ENCODE measurements at places on chromosomes 4 and X.

GRCh38 chr4:2624782-2625530, 88.5 kb downstream of the FAM193A start:
- H3K27ac ChIP-seq, result no peak overlapping the region
- H3K27me3 ChIP-seq, result no peaks in the 10 kb centered on the region
- no peak overlapping the region for H3K4me3 ChIP-seq
- DNase-seq, result no peak
- peaks cover 16% of the 10 kb centered on the region for H3K4me1 ChIP-seq

GRCh38 chrX:29947225-29947624, 268.1 kb upstream of the MAGEB2 start:
- no peak for DNase-seq
- no peak overlapping the region for H3K27ac ChIP-seq
- no peaks in the 10 kb centered on the region for H3K27me3 ChIP-seq
- H3K36me3 ChIP-seq, result no peaks in the 10 kb centered on the region
- no peaks in the 10 kb centered on the region for H3K4me1 ChIP-seq
- H3K4me3 ChIP-seq, result no peak overlapping the region

DNA sequence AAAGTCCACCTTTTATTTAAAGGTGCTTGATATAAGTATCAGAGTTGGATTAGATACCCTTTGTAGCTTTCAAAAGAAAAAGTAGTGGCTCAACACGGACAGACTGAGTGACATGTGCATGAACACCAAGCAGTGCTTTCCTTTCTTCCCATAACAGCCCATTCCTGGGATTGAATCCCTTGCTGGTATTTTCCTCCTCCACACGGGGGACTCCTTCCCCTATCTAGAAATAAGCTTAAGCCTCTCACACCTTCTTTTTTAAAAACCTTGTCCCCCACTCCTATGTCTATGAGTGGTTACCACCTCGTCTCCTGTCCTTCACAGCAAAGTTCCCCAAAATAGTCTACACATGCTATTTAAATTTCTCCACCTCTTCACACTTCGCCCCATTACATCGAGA, 5.1 kb downstream of the AP1S2 start:
- H3K36me3 ChIP-seq, result peaks cover 6% of the 10 kb centered on the region
- peak overlapping the region; percentile 35 for H3K4me3 ChIP-seq
- H3K27ac ChIP-seq, result peak overlapping the region; percentile 76

GRCh38 chr4:71094201-71094600, 100.8 kb downstream of the DCK start:
- peaks cover 13% of the 10 kb centered on the region for H3K4me1 ChIP-seq
- no peak overlapping the region for H3K27ac ChIP-seq
- no peak overlapping the region for H3K4me3 ChIP-seq
- DNase-seq, result no peak

DNA sequence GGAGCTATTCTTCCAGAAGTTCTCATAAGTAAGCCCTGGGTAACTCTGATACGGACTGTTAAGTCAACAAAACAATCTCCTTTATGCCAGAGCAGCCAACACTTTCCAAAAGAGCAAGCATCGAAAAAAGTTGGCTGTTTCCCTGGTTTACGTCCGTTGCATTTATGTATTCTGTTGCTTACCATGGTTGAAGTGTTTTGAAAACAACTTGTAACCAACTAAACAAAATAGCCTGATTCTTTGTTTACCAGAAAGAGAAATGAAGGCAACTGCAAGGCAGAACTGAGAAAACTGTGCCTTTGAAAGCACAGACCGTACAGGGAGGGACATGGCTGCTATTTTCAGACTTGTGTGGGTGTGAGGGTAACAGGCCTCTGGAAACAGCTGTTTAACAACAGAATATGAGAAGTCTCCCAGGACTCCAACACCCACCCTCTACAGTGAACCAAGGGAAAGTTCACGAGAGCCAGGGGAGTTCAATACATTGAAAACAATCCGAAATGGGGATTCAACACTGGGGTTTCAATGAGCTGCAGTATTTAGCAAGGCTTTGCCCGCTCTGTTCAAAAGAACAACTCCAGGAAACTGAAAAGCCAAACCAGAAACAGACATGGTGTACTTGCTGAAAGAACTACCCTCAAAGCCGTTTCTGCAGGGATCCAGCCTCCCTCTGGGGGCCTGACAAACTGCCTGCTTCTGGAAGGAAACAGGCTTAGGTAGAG, 95.8 kb upstream of the EGFL6 start:
- no peaks in the 10 kb centered on the region for H3K27me3 ChIP-seq
- no peak for DNase-seq
- H3K36me3 ChIP-seq, result no peaks in the 10 kb centered on the region
- peak overlapping the region; percentile 51 for H3K27ac ChIP-seq
- H3K4me3 ChIP-seq, result no peak overlapping the region
- H3K4me1 ChIP-seq, result no peaks in the 10 kb centered on the region

DNA sequence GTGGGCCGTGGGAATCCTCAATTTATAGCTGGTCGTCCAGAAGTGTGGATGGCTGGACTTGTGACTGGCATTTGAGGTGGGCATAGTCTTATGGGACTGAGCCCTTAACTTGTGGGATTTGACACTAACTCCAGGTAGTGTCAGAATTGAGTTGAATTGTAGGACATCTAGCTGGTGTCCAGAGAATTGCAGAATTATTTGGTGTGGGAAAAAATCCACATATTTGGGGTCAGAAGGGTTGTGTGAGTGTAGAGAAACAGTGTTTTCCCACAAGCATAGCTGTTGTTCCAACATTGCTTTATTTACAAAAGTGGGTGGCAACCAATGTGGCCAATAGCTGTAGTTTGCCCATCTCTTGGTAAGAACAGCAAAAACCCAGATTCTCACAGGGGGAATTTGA, 91.3 kb downstream of the MOSPD2 start:
- H3K36me3 ChIP-seq, result no peaks in the 10 kb centered on the region
- H3K27ac ChIP-seq, result no peak overlapping the region
- H3K4me3 ChIP-seq, result no peak overlapping the region
- no peaks in the 10 kb centered on the region for H3K27me3 ChIP-seq
- DNase-seq, result no peak

GRCh38 chrX:154357205-154357604, 17.2 kb downstream of the FLNA start:
- no peaks in the 10 kb centered on the region for H3K4me1 ChIP-seq
- H3K4me3 ChIP-seq, result no peak overlapping the region
- no peak for DNase-seq
- no peak overlapping the region for H3K27ac ChIP-seq

GRCh38 chr4:161182913-161183312, 980.9 kb downstream of the FSTL5 start:
- no peaks in the 10 kb centered on the region for H3K36me3 ChIP-seq
- no peaks in the 10 kb centered on the region for H3K4me1 ChIP-seq
- DNase-seq, result no peak
- H3K27ac ChIP-seq, result no peak overlapping the region
- no peak overlapping the region for H3K4me3 ChIP-seq

DNA sequence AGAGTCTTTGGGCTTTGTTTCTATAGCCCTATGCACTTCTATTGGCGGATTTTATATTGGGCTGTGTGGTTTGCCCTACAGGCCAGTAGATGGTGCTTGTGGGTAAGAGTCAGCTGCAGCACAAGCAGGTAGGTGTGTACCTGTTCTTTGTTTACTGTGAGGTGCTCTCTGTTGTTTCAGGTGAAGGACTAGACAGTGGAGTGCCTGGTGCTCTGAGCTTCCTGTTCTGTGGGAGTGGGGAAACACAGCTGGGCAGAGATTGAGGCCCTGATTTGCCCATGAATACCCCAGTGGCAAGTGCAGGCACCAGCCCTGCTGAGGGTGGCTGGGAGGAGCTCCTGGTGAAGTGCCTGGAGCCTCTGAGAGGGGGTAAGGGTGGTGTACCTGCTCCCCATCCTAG, 26.3 kb upstream of the UCP1 start:
- peaks cover 2% of the 10 kb centered on the region for H3K27me3 ChIP-seq
- no peaks in the 10 kb centered on the region for H3K36me3 ChIP-seq
- DNase-seq, result no peak
- no peaks in the 10 kb centered on the region for H3K4me1 ChIP-seq
- no peak overlapping the region for H3K27ac ChIP-seq
- no peak overlapping the region for H3K4me3 ChIP-seq

- H3K27me3 ChIP-seq, result no peaks in the 10 kb centered on the region
- H3K4me3 ChIP-seq, result no peak overlapping the region
- H3K27ac ChIP-seq, result no peak overlapping the region
- no peaks in the 10 kb centered on the region for H3K36me3 ChIP-seq
- DNase-seq, result no peak
Observed at GRCh38 chr4:179344861-179345260, 1902.6 kb upstream of the AGA start.

- no peak overlapping the region for H3K4me3 ChIP-seq
- no peak overlapping the region for H3K27ac ChIP-seq
- H3K36me3 ChIP-seq, result no peaks in the 10 kb centered on the region
- no peaks in the 10 kb centered on the region for H3K27me3 ChIP-seq
- H3K4me1 ChIP-seq, result no peaks in the 10 kb centered on the region
- DNase-seq, result no peak
Observed at GRCh38 chr4:177803151-177803550, 360.9 kb upstream of the AGA start.

DNA sequence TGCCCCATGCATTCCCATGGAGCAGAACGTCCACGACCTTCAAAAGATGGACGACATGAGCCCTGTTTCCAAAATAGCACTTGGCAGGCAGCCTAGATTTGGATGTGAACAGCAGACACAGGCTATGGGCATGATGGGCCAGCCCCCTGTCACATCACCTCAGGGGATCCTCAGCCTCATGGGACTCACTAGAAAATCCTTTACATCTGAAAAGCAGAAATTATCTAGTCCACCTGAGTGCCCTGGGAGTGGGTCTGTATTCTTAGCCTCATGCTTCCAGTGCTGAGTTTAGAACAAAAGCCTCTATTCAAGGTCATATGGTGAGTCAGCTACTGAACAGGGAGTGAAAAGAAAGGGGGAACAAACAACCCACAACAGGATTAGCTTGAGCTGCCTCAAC, 35.8 kb downstream of the GRIA3 start:
- H3K4me1 ChIP-seq, result no peaks in the 10 kb centered on the region
- H3K36me3 ChIP-seq, result no peaks in the 10 kb centered on the region
- H3K27ac ChIP-seq, result no peak overlapping the region
- H3K4me3 ChIP-seq, result no peak overlapping the region
- H3K27me3 ChIP-seq, result no peaks in the 10 kb centered on the region

DNA sequence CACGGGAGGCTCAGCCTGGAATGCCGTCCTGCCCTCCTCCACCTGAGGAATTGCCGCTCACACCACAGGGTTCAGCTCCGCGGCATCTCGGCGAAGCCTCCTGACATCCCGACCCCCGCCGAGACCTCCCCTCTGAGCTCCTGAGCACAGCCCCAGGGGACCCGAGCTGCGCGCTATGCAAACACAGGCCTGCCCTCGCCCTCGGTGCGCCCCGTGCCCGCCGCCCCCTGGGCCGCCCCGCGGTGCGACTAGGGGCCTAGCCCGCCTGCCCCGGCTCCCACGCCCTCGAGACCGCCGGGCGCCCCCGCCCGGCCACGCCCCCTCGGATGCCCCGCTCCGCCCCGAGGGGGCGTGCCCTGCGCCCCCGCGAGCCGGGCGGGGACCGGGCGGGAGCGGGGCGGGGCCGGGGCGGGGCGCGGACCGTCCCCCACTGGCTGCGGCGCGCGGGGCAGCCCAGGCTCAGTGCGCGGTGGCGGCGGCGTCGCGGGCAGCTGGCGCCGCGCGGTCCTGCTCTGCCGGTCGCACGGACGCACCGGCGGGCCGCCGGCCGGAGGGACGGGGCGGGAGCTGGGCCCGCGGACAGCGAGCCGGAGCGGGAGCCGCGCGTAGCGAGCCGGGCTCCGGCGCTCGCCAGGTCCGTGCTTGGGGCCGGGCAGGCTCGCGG, at the start of gene FGFR3:
FGFR3 (plus strand) TSS at position 462 of the 664 bp plus-strand sequence. CDS start 642 bp downstream, outside the sequence.
- no peak within 1 kb of the TSS for H3K27ac ChIP-seq
- peak within 1 kb of the TSS; percentile 60 for H3K4me3 ChIP-seq
- H3K27me3 ChIP-seq, result peaks cover 27% of the 10 kb centered on the region

- DNase-seq, result no peak
- no peak overlapping the region for H3K4me3 ChIP-seq
- no peaks in the 10 kb centered on the region for H3K4me1 ChIP-seq
- no peaks in the 10 kb centered on the region for H3K36me3 ChIP-seq
Observed at GRCh38 chr4:82776925-82777542, 21.6 kb downstream of the SCD5 start.

DNA sequence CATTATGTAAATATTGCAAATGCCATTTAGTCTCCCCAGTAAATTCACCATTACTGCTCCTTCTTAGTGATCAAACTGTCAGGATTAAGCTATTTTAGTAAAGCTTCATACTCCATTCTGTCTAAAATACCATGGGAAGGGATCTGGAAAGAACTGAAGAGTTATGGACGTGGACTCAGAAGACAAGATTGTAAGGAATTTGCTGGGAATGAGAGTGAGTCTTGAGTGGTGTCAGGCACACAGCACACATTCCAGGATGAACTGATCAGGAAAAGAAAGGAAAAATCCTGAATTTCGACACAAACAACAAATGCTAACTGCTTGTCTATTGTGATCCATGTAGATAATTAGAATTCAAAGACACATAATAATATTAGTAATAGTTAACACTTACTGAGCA, 311.0 kb downstream of the CENPC start:
- H3K27ac ChIP-seq, result no peak overlapping the region
- H3K4me1 ChIP-seq, result no peaks in the 10 kb centered on the region
- no peak overlapping the region for H3K4me3 ChIP-seq
- no peaks in the 10 kb centered on the region for H3K27me3 ChIP-seq

DNA sequence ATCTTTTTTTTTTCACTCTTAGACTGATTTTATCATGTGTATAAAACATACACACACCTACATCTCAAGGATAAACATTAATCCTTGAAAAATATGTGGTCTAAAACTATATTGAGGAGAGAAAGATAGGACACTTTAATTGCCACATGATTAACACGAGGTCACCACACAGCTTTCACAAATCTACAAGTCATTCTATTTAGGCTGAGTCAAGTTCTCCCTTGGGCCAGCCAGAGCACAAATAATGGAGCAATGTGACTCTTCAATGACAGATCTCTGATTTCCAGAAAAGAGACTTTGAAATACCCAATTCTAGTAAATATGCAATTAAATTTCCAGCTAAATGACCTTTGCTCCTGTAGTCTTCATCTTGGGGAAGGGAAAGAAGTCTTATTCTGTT, 12.9 kb upstream of the ADH4 start:
- H3K36me3 ChIP-seq, result no peaks in the 10 kb centered on the region
- H3K27me3 ChIP-seq, result no peaks in the 10 kb centered on the region
- no peak for DNase-seq

GRCh38 chr4:156875704-156876103, 95.9 kb downstream of the PDGFC start:
- no peaks in the 10 kb centered on the region for H3K4me1 ChIP-seq
- H3K27me3 ChIP-seq, result no peaks in the 10 kb centered on the region
- H3K36me3 ChIP-seq, result no peaks in the 10 kb centered on the region
- H3K4me3 ChIP-seq, result no peak overlapping the region
- no peak for DNase-seq
- no peak overlapping the region for H3K27ac ChIP-seq

GRCh38 chr4:71396382-71396781, 57.6 kb downstream of the SLC4A4 start:
- no peak overlapping the region for H3K27ac ChIP-seq
- H3K4me3 ChIP-seq, result no peak overlapping the region
- no peaks in the 10 kb centered on the region for H3K27me3 ChIP-seq
- H3K36me3 ChIP-seq, result no peaks in the 10 kb centered on the region

GRCh38 chr4:83723609-83724008, 187.7 kb downstream of the GPAT3 start:
- H3K4me3 ChIP-seq, result no peak overlapping the region
- H3K4me1 ChIP-seq, result no peaks in the 10 kb centered on the region
- H3K36me3 ChIP-seq, result no peaks in the 10 kb centered on the region
- H3K27me3 ChIP-seq, result no peaks in the 10 kb centered on the region
- no peak overlapping the region for H3K27ac ChIP-seq
- no peak for DNase-seq
